ENCODE measurements at places on chromosomes 6 and 20.

GRCh38 chr6:166958926-166959861 is 2.8 kb upstream of the RNASET2 start:
- DNase-seq, result no peak

GRCh38 chr6:22147921-22148776 is 148.7 kb downstream of the PRL start:
- no peak for DNase-seq

DNA sequence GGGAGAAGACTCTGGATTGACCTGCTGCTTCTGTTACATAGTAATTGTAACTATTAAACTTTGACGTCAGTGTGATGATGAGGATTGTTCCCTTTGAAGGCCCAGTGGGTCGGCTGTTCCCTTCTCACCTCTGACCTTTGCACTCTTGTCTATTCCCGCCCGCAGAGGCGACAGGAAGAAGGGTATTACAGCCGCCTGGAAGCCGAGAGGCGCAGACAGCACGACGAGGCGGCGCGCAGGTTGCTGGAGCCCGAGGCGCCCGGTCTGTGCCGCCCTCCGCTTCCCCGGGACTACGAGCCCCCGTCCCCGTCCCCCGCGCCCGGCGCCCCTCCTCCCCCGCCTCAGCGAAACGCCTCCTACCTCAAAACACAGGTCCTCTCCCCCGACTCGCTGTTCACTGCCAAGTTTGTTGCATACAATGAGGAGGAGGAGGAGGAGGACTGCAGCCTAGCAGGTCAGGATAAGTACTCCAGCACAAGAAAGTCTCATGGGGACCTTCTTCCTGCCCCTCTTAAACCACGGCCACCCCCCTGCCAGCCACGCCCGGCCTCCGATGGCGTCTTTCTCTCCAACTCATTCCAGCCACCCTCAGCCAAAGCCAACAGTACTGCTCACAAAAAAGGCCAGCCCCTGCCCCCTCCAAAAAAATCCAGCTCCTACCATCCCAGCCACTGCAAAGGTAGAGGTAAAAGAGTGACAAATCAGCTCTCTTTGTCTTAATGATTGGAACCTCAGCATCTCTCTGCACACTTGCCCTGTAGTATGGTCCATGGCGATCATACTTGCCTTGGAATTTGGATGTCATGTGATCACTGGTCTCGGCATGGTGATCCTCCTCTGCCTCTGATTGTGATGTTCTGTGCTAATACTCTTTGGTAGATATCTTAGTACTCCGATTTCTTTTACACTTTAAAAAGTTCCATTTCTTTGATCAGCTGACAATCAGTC is 31.6 kb upstream of the KIF25 start:
- no peak for DNase-seq

DNA sequence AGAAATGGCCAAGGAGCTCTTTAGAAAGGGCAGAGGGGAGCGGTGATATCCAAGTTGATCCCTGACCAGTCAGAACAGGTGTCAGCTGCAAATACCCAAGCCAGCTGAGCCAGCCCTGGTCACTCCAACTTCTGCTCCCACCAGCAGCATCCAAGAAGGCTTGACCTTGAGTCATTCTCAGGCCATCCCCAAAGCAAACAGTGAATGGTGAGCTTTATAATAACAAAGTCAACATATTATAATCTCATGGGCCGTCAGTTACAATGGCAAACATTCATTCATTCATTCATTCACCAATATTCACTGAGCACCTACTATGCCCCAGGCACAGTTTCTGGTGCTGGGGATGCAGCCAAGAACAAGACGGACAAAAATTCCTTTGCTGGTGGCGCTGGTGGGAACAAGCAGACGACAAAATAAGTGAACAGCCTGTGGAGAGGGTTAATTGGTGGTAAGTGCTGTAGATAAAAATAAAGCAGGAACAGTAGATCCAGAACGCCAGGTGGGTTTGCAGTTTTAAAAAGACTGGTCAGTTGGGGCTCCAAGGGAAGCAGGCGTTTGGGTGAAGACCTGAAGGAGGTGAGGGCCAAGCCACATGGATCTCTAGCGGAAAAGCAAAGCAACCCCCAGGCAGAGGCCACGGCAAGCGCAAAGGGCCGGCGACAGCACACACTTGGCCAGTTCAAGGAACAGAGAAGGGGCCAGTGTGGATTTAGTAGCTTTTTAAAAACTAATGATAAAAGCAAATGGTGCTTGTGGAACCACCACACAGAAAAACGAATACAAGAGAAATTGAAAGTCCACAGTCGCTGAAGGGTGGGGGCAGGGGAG is 131.8 kb upstream of the PTPN1 start:
- DNase-seq, result no peak

GRCh38 chr20:51156041-51156982 is 133.4 kb upstream of the KCNG1 start:
- peak; percentile 61 for DNase-seq
